ENCODE measurements at places on chromosomes 2 and 18.

DNA sequence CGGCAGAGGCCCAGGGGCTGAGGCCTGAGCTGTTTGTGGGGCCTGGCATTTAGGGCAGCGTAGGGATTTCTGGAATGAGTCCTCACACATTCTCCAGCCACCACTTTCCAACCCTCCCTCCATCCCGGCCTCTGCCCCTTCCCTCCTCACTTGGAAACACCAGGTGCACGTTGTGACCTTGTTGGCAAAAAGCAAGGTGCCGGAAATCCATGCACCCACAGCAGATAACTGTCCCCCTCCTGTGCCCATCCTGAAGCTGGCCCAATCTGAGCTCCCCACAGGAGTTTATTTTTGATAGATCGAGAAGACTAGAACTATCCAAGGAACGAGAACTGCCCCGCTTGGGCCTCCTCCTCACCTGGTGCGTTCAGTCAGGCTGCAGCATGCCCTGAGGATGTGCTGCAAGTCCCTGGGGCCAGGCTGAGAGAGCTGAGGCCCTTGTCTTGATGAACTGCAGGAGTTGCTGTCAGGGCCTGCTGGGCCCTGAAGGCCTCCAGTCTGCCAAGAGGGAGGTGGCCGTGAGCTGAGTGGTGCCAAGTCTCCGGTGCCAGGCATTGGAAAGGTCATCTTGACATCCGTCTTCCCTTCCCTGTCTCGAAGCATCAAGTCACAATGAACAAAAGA is 55.8 kb downstream of the CTIF start:
- DNase-seq: no peak

DNA sequence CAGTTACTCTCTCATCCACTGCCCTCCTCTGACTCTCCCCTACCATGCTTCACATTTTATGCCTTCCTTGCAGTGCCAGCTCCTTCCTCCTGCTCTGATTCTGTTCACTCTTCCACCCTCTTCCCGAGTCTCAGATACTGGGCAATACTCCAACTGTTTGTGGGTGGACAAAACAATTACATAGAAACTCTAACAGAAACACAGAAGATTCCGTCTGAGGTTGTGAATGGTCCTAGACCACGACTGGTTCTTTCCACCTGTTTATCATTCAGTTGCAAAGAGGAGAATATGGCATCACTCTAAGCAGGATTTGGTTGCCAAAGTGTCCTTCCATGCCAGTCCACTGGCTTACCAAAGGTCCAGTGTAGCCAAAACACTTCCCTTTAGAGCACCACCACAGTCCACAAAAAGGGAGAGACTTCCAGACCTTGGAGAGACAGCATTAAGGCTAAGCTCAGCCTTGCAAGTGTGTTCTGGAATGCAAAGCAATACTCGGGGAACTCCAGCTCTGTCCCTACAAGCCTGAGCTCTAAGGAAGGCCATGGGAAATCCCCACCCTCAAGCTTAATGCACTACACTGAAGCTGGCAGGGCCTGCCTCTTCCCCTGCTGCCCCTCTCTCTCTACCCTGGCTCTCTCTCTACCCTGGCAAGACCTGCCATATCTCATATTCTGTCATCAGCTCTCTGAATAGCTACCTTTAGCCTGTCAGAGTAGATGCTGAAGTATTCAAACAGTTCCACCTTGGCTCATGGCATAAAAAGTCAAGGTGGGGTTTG is 33.6 kb upstream of the RND3 start:
- DNase-seq: peak; percentile 78

DNA sequence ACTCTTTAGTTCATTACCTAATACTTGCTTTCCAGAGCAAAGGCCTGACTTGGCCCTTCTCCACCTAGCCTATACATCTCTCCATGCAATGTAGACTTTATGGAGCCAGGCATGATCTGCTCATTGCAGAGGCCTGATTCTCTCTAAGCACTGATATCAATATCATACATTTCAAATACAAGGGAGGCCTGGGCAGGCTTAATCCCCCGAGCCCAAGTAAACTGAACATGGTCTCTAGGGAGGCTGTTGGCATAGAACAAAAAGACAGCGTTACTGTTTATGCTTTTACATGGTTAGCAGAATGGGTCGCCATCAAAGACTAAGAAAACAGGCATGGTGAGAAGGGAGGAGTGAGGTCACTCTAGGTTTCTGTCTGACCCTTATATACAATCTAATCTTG is 695.1 kb downstream of the ZEB2 start:
- no peak for DNase-seq

GRCh38 chr2:237629739-237630138 is 2.4 kb downstream of the LRRFIP1 start:
- DNase-seq: peak; percentile 67

GRCh38 chr2:53422979-53423378 is 344.6 kb upstream of the CHAC2 start:
- peak; percentile 58 for DNase-seq

DNA sequence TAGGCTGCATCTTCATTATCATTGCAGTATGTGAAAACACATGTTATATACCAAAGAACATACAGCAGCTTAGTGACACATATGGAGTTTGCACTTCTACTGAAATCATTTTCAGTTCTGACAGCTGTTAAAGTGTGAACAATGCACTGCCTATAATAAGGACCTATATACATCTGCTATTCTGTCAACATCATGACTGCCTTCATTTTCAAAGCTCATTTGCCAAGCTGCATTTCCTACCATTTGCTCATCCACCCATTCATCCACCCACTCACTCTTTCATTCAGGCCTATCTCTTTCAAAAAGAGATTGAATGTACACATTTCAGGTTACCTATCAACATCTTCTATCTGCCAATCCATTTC is 81.7 kb upstream of the STK17B start:
- no peak for DNase-seq

DNA sequence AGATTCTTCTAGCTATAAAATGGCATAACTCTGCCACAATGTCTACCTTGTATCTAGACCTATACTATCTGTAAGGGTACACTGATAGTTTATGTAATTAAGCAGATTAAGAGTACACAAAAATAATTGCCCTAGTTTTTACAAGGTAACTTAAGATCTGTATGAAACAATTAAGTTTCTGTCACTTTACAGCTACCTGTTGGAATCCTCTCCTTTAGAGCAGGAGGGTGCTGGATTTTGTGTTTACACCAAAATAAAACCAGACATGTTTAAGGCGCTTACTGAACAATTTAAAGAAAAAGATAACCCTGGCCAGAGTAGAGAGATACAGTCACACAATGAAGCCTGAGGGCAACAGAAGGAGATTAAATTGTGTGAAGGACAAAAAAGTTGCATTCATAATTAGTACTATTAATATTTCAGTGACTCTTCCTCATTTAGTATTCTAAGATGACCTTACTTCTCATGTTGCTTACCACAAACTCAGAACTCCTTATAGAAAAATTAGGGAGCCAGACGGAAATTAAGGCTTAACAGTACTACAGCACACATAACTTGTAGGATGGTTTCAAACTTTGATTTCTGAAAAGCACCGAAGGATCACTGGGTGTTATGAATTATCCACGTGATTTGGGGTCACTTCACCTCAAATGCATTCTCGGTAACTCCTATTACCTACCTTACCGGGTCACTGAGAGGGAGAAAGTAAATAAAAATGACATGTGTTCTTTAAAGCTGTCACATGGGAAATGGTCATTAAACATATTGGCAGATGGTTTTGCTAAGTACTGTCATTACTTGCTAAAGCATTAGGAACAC is 1.0 kb downstream of the DARS1 start:
- no peak for DNase-seq

Measured in amniotic epithelial cell (primary cell).